ENCODE measurements at places on chromosomes 13 and 19.

DNA sequence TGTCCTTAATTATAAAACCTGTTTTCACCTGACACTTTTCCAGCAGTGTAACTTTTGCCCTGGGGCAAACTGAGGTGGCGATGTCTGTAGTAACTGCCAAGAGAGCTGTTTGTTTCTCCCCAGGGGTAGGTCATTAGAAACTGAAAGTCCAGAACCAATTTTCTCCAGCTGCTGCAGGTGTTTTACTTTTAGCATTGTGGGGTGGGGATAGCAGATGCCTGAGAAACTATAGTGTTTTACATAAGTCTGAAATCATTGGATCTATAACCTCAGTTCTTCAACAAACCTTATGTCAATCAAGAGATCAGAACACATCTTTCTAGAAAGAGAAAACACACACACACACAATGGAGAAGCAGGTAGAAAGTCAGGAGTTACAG is 92.7 kb downstream of the LHFPL6 start:
- DNase-seq: no peak

DNA sequence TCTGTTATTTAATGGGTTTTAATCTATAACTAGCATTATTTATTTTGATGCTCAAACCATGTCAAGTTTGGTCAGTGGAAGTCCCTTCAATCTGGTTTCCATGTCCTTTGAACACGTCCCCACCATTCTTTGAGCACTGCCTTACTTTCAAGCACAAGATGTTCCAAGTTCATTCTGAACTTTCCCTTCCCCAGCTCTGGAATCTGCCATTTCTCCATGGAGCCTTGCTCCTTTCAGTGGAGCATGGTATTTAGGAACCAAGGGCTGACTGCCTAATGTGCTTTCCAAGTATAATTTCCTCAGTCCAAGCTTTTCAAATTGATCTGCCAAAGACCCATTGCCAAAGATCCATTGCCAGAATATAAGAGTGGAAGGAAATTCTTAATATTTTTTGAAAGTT is 1.1 kb upstream of the ZNF546 start:
- DNase-seq: no peak

GRCh38 chr13:51673165-51673564 is 88.9 kb downstream of the WDFY2 start:
- DNase-seq: no peak

- DNase-seq: no peak
Observed at GRCh38 chr13:56736966-56737365, 403.8 kb upstream of the PRR20A start.

DNA sequence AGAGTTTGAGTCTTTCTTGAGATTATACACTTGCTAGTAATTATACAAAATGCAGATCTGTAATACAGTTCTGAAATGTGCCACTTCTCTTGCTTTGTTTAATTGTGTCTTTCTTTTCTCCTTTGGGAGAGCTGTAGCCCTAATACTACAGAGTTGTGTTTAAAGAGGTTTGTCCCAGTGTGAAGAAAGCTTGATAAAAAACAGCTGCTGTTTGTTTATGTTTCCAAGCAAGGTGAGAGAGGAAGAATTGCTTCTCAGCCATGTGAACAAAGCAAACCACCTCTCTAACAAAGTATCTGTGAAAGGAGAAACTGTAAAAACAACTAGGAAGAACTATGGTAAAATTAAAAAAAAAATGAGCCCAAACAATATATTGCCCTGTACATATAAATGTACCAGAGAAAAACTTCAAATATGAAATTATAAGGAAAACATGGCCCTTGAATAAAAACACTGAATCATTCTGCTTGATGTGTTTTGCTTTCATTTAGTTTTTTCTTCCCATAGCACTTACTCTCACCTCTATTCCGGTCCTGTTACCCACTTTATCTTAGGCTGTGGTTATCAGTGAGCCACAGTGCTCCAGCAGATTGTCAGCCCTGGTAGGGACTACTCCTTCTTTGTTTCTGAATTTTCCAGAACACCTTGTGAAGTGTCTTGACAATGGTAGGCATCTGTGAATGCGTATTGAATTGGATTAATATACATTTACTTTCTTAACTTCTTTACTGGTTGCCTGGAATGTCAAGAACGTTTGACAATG is 257.1 kb downstream of the MTUS2 start:
- no peak for DNase-seq

DNA sequence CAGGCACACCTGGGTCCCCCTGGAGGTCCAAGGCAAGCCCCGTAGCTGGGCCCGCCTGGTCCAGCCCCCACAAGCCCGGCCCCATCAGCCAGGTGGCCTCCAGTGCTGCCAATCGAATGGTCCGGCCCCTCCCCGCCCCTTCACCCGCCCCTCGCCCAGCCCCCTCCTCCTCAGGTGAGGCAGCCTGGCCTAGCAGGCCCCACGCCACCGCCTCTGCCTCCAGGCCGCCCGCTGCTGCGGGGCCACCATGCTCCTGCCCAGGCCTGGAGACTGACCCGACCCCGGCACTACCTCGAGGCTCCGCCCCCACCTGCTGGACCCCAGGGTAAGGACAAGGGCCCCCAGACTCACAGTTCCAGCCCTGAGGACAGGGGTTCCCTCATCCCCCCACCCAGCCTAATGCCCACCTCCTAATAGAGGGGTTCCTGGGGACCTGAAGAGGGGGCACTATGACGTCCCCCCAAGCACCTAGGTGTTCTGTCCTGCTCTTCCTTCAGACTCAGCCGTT is at the start of gene HPN:
Gene HPN, plus strand, starts transcription at position 174 of the 508 bp plus-strand sequence. CDS start 786 bp downstream, outside the sequence.
- no peak for DNase-seq

DNA sequence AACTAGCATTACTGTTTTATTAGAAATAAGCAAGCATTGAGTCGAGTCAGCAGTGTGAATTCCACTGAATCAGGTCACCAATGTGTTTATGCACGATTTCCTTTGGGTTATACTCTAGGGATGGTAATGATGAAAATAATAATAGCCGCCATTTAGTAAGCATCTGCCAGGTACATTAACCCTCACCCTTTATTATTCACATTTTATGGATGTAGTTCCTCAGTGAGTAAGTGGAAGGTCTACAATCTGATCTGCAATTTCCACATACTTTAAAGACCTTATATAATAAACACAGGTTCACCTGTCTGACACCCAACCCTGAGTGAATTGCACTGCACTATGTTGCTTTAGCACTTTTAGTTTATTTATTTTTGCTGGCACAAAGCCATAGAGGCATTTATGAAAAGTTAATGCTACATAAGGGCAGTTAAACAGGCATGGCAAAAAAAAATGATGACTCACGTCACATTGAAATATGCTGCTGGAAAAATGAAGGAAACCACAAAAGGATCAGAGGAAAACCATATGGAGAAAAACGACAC is 122.4 kb downstream of the TRPC4 start:
- DNase-seq: no peak

DNA sequence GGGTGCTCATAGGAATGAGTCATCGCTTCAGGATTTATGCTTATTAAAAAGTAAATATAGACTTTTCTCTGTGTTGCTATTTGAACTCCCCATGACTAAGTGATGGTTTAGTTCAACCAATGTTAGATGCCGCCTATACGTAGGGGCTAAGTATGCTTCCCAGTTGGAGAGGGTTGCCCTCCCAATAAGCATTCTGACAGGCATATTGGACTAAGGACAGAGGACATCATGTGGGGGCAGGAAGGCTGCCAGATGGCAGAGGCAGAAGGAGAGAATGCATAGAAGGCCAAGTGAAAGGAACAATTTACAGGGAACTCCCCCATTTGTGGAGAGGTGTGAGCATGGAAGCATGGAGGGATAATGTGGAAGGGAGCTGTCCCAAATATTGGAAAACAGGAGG is 318.4 kb upstream of the OBI1 start:
- no peak for DNase-seq

GRCh38 chr13:54989418-54989817 is 1960.8 kb downstream of the OLFM4 start:
- no peak for DNase-seq

- no peak for DNase-seq
Observed at GRCh38 chr19:23771316-23771715, 12.6 kb upstream of the ZNF681 start.

DNA sequence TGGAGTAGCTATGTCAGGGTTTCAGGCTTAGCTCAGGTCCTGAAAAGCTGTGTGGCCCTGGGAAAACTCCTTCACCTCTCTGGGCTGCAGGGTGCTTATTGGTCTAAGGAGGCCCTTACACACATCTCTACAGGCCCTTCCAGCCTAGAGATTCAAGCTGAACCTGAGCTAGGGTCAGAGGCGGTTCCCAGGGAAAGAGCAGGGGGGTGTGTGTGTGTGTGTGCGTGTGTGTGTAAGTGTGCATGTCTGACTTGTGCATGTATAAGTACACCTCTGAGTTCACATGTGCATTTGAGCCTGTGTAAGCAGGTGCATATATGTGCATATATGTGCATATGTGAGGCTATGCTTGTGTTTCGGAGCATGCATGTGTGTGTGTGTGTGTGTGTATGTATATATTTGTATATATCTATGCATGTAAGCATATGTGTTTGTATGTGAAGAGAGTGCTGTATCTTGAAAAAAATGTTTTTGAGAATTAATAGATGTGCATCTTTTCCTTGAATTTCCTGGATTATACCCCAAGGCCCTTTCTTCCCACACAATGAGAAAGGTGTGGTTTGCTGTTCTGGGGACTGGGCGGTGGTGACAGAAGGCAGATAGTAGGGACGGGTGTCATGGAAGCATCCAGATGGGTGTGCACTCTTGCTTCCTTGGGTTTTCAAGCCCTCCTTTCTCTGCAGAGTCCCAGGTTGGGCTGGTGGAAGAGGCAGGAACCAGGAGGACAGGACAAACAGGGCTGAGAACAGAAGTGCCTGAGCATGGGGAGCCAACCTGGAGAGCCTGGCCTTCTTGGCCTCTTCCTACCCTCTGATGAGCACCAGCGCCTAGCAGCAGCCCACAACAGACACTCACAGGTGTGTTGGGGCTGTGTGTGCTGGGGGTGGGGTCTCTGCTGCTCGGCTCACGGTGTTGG is 150.3 kb upstream of the TSHZ3 start:
- DNase-seq: no peak

- no peak for DNase-seq
Observed at GRCh38 chr13:74450964-74451363, 316.8 kb upstream of the KLF12 start.

DNA sequence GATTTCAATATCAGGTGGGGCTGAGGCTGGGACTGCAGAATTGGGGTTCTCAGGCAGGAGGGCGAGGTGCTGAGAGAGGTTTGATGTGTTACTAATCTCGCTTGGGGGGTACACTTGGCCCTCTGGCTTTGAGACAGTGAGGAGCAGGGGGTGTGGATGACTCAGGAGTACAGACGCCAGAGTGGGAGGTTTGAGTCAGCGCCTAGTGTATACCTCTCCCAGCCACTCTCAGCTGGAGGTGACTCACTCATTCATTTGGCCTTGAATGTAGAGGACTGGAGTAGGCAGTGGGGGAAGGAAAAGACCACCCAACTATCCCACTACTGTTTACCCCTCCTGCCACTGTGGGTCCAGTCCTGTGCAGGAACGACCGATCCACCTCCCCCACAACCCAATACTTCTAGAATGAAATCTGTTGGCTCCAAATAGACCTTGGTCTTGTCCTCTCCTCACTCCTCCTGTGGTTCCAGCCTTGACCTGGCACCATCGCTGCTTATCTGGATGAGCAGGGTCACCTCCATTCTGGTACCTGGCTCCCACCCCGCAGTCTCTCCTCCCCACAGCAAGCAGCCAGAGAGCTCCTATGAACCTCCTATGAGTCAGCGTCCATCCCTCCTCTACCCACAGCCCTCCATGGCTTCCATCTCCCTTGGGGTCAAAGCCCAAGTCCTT is 20.1 kb upstream of the ZNRF4 start:
- no peak for DNase-seq

- peak; percentile 28 for DNase-seq
Observed at GRCh38 chr19:40274585-40275544, 10.3 kb downstream of the AKT2 start.

DNA sequence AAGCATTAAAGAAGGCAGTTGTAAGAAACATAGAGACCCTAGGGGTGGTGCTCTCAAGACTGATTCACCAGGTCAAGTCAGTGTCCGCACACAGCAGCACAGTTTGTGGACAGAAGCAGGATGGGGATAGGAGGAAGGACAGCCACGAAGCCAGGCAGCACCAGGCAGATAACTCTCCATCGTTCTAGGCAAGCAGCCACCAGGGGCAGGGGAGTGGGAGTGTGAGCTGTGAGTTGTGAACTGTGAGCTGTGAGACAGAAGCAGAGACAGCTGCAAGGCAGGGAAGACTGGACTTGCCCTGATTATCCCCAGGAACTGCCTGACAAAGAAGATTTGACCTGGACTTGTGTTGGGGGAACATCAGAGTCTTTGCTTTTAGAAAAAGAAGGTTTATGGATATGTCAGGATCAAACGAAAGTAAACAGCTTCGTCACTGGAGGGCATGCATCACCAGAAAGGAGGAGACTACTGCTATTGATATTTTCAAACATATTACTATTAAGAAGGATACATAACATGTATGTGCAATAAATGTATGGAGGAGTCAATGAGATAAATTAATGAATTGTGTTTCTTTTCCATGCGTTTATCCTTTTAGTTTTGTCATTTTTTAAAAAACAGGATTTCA is 286.1 kb downstream of the IRS2 start:
- DNase-seq: no peak

DNA sequence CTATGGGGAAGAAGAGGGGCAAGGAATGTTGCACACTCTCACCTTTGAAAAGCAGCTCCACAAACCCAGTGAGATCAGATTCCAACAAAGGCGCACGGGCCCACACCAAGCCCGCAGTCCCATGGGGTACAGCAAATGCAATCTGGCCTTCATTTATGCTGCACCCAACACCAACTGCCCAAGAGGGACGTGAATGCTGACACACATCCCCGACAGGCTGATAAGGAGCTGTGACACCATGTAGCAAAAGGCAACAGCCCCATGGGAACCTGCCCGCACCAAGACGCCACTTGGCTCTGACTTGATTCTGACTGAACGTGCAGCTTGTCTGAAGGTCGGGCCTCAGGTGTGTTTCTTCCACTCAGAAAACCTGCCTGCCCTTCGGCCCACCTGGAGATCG is 17.3 kb downstream of the REXO1 start:
- no peak for DNase-seq

DNA sequence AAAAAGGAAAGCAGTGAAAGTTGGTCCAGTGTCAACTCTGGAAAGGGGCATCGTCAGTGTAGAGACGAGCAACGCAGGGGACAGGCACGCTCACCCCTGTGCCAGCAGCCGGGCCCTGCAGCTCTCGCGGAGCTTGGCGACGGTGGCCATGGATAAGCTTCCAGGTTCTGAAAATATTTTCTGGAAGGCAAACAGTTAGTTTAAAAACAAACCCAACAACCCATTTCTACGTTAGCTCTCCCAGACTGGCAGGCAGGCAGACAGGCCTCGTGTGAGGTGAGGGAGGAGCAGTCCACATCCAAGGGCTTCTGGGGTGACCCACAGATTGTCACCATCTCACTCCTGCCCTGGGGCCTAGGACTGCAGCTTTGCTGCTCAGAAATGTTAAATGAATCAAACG is 27.4 kb downstream of the LAMP1 start:
- no peak for DNase-seq

- no peak for DNase-seq
Observed at GRCh38 chr19:38386300-38386970, 1.4 kb downstream of the GGN start.

All from CD4-positive, alpha-beta T cell treated with Interleukin-17A for 1 hour (primary cell).